ENCODE measurements at places on chromosomes 2 and 18. TPM values are rescaled to one million over a fixed set of nuclear protein-coding genes. Genes with fewer than 3 reads are reported as not detected.

Gene RAD51AP2
- not detected for total RNA-seq

Gene IL36RN
- total RNA-seq, result not detected

Gene UGP2
- 86.5 TPM for total RNA-seq

Gene NEURL3
- not detected for total RNA-seq

Gene NYAP2
- not detected for total RNA-seq

Gene KLHL29
- 4.3 TPM for total RNA-seq

Gene GPBAR1
- not detected for total RNA-seq

Gene IGFBP5
- total RNA-seq, result 0.82 TPM

Gene CPS1
- 683 TPM for total RNA-seq

GRCh38 chr2:148252646-148253045 lies 231.8 kb downstream of the MBD5 start:
- DNase-seq, result no peak

- no peak for DNase-seq
Measured at GRCh38 chr18:34873986-34874580, 164.0 kb downstream of the DTNA start.

DNA sequence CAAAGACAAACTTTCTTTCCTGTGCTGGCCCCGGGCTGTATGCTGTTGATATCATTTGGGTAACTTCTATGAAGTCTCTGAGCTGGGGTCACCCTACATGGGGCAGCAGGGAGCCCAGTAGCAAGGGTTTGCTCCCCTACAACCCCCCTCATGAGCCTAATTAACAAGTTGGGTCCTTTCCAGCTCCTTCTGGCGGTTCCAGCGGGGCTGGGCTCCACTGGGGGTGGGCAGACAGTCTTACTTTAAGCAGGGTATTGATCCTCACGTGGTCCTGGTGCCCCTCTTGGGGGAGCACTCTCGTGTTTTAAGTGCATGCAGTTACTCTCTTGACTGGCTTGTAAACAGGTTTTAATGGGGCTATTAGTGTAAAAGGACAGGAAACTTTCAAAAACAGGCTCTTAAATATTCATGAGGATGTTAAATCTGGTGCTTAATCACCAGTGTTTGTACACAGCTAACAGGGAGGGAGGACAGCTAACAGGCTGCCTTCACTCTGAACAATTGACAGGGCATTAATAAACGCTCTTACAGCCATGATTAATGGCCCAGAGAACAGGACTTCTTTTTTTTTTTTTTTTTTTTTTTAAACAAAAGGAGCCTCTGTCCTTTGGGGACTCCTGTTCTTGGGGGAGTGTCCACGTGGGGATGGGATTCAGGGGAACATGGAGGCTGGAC lies 36.6 kb upstream of the SKOR2 start:
- no peak for DNase-seq

GRCh38 chr18:44778788-44779187 lies 98.1 kb downstream of the SETBP1 start:
- no peak for DNase-seq

DNA sequence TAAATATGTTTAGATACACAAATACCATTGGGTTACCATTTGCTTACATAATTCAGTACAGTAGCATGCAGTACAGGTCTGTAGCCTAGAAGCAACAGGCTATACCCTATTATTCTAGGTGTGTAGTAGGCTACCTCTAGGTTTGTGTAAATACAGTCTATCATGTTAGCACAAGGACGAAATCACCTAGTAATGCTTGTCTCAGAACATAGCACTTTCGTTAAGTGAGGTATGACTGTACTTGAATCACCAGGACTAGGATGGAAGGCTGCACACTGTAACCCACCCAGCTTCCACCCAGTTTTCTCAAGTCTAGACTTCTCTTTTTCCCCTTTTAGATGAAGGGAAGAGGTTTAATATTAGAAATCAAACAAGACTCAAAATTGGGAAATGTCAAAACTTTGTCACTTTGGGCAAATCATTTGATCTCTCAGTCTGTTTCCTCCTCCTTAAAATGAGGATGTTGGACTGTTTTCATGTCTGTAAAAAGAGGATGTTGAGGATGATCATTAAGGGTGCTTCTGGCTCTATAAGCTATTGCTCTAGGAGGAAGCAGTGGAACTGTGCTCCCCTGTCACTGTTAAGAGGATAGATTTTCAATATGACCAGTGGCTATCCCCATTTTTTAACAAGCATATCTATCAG lies 3.7 kb upstream of the SOCS6 start:
- DNase-seq, result no peak

GRCh38 chr2:8310557-8311455 lies 371.1 kb upstream of the ID2 start:
- DNase-seq, result no peak

DNA sequence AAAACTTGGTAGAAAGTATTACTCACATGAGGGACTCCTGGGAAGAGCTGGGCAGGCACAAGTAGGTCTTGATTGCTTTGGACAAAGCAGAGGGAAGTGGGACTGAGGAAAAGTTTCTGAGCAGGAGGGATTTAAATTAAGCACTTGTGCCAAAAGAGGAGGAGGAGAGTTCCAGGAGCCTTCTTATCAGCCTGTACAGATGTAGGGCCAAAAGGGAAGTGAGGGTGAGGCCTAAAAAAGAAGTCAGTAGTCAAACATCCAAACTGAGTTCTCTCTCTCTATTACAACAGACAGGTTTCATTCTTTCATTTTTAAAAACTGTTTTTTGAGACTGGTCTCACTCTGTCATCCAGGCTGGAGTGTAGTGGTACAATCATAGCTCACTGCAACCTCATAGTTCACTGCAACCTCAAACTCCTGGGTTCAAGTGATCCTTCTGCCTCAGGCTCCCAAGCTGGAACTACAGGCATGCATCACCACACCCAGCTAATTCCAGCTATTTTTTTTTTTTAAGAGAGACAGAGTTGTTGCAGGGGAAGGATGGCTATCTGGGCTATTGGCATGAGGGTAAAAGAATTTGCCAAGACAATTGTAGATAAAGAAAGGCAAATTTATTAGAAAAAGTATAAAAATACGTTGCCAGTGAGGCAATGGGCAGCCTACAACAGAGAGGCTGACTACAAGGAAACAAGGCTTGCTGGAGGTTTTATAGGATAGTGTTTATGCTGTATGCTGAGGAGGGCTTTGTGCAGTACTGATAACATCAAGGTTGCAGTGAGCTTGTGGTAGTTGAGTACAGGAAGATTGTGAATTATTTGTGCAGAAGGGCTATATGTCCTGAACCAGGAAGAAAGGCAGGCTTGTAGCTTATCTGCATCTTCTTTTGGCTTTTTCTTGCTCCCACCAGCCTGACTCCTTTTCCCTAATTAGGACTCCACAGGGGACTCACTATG lies 29.0 kb downstream of the CFAP210 start:
- DNase-seq, result no peak

DNA sequence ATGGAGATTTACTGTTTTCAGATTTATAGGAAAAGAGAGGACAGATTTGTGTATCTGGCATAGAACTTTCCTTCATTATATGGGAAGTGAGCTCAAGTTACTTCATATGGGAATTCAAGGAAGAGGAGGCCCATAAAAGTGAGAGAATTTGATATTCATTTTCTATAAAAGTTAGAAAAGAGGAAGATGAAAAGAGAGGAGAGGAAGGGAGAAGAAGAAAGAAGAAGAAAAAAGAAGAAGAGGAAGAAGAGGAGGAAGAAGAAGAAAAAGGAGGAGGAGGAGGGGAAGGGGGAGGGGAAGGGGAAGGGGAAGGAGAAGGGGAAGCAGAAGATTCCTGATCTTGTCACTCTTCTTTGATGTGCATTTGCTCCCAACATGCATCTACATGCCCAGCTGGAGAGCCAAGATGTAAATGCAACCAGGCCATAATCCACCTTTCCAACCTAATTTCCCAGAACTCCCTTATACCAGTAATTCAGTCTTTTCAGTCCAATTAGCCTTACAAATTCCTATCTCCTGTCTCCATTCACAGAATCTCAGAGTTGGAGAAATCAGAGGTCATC lies 15.7 kb upstream of the NMI start:
- DNase-seq, result no peak

- DNase-seq, result no peak
Measured at GRCh38 chr18:3402982-3403451, 47.0 kb upstream of the TGIF1 start.

- peak; percentile 79 for DNase-seq
Measured at GRCh38 chr2:69012310-69013141, 453 bp upstream of the ANTXR1 start.

DNA sequence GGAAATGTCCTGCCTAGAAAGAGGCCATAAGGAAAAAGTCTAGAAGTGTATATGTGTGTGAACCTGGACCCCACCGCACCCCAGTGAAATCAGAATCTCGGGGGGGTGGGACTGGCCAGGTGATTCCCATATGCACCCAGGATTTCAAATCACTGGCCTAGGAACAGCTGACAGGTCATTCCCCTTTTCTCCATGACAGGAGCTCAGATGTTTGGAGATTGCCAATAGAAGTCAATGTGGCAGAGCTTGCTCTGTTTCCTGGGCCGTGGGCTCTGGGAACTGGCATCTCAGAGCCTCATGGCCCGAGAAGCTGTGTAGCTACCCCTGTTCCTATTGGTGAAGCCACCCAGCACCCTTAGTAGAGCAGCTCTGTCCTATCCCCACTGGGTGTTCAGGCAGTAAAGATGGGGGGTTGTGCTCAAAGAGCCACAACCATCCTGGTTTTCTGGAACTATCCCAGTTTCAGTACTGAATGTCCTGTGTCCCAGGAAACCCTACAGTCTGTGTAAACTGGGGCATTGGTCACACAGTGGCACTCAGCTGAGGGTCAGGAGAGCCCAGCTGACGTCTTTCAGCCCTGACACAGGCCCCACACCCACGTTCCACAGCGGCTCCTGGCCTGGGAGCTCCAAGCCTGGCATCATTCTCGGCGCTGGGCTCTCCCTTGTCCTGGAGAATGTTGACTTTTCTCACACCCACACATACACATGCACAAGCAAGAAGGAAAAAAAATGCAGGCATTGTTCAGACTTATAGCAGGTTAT lies 18.9 kb downstream of the GNLY start:
- DNase-seq, result no peak

DNA sequence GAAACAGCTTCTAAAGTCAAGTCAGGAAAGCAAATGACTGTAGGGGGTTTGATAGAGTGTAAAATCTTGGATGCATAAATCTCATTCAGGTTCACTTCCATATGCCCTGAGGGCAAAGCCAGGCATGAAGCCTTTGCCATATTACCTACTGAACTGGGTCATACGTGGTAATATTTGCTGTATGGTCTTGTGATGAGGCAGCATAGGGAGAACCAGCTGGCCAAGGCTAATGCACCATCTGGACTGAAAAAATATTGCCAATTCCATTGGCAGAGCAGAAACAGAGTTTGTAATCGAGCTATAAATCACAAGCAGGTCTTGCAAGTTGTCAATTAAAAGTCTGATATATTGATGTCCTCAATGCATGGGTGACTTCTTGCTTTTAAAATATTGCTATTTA lies 243.8 kb downstream of the ERBB4 start:
- DNase-seq, result no peak

DNA sequence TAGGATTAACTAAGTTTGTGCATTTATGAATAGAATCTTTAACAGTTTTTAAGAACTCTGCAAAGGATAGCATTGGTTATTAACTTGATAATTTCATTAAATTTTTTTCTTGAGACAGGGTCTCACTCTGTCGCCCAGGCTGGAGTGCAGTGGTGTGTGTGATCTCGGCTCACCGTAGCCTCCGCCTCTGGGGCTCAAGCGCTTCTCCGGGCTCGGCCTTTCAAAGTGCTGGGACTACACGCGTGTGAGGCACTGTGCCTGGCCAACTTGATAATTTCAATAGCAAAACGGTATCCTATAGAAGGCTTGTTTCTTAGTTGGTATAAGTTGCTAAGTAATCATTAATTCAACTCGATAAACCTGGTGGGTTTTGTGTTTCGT lies 38.0 kb downstream of the ADNP2 start:
- DNase-seq, result no peak
